ENCODE measurements at places on chromosomes 7 and 10.
A peak's percentile ranks its signal among the peaks of the same experiment; 100 is the strongest.

DNA sequence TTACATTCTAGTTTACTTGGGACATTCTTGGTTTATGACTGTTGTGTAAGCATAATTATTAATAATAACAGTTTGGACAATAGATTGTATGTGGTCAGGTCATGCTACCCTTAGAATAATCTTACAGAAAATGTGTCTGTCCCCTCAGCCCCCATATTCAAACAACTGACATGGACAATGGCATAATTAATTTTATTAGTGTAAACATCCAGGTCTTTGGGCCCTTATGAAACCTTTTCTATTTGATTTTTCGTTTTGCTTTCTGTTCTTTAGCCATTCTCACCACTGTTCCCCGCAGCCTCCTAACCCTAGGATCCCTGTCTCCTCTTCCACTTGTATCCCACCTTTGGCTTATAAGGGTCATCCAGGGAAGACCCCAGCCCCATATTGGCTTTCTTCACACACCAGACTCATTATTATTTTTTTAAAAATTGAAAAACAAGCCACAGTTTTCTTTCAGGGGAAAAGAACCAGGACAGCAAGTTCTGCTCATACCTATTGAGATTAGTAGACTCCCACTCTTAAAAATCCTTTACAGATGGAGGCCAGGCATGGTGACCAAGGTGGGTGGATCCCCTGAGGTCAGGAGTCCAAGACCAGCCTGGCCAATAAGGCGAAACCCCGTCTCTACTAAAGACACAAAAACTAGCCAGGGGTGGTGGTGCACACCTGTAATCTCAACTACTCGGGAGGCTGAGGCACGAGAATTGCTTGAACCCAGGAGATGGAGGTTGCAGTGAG lies 11.5 kb downstream of the VIM start:
- no peak for DNase-seq

GRCh38 chr10:12271210-12271540 lies 75.2 kb downstream of the CDC123 start:
- no peak for DNase-seq

DNA sequence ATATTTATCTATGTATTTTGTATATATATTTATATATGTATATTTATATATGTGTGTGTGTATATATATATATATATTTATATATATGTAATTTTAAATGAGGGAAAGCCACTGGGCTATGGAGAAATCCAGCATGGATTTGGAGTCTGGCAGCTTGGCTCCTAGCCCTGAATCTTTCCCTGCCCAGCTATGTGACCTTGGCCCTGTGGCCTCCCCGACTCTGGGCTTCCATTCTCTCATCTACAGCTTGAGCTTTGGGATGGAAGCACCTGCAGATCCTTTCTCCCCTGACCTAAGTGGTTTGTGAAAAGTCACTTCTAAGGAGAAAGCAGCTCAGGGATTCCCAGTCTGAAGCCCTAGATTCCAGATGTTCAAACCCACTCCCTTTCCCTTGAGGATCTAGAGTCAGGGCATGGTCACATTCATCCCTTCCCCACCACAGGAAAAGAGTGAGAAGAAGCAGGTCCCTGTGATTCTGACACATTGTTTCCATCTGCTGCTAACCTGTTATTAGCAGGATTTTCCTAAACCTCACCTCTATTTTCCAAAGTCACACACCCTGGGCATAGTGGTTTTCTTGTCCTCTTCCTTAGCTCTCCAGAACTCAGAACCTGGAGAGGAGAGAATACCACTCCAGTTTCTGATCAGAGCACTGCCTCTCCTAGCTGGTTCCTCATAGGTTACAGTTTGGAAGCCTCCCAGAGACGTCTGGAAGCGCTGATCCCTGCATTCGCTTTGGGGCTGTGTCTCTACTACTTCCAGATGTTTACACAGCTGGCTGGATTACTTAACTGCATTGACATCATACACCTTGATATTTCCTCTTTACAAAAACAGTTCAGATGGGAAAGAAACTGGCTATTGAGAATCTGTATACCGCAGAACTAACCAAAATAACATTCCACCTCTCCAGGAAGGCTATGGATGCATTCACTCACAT lies 327.5 kb upstream of the ZMIZ1 start:
- no peak for DNase-seq

GRCh38 chr10:59229441-59229840 lies 53.0 kb downstream of the PHYHIPL start:
- DNase-seq, result no peak

GRCh38 chr7:39016609-39017008 lies 38.9 kb downstream of the POU6F2 start:
- no peak for DNase-seq

DNA sequence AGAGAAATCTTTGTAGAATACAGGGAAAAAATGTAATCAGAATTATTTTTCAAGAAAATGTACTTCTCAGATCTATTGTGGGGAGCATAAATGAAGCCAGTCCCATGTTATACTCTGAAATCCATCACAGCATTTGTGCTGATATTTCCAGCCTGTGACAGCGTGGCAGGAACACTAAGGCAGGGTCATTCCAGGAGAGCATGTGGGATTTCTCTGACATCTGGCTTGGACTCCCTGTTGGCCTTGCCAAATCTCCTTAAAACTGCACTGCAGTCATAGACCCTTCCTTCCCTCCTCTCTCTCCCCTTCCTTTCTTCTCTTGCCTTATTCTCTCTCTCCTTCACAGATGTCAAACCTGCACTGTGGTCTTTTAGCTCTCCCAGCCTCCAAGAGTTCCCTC lies 6.5 kb upstream of the TSPAN13 start:
- DNase-seq, result no peak

- no peak for DNase-seq
These were observed 157.1 kb upstream of the RHEB start for GRCh38 chr7:151676759-151677158.

DNA sequence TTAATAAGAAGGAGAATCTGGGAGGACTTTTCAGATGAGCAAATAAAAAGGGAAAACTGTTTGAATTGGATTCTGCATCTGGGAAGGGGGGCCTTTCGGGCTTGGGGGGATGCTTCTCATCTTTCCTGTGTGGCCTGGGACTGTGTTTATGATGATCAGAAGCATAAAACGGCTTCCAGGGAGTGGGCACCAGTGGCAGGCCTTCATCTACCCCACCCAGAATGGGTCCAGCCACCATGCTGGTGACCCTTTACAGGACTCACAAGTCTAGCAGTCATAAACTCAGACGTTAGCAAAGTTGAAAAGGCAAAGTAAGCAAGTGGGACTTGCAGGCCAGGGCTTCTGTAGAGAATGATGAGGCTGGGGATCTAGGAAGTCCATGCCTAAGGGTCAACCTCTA lies 198.3 kb upstream of the ZMIZ1 start:
- no peak for DNase-seq

- DNase-seq, result peak; percentile 50
These were observed 115.0 kb downstream of the FAM107B start for GRCh38 chr10:14659626-14660196.

DNA sequence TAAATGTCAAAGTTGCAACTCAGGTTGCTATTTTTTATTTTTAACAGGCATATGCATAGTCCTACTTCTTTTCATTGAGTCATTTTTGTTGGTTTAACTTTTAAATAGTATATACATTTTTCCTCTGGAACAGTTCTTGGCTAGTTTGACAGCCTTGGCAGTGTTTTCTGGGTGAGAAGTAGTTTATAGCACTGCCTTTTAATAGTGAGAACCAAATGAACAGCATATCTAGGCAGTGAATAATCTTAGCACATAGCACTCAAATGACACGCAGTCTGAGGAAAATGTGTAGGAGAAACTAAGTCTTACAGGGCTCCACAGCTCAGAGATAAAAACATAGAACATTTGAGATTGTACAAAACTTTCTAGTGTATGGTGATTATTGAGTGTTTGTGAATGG lies 265.5 kb upstream of the POT1 start:
- DNase-seq, result no peak

- no peak for DNase-seq
These were observed 20.1 kb upstream of the SMNDC1 start for GRCh38 chr10:110324805-110325280.

DNA sequence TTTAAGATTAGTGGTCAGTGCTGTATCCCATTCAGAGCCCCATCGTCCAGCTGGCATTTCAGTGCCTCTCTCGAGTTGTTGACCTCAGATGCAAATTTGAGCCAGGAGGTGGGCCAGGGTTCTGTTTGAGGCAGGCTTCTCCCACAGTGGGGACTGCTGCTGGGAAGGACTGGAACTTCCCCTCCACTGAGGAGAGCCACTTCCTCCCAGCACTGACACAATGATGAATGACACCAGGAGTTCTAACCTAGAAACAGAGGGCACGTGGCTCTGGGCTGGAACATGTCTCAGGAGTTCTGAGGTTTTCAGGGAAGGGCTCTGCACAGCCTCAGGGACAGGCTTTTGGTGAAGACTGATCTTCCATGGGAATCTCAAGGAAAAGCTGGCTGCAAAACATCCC lies 18.3 kb upstream of the BTBD16 start:
- no peak for DNase-seq

DNA sequence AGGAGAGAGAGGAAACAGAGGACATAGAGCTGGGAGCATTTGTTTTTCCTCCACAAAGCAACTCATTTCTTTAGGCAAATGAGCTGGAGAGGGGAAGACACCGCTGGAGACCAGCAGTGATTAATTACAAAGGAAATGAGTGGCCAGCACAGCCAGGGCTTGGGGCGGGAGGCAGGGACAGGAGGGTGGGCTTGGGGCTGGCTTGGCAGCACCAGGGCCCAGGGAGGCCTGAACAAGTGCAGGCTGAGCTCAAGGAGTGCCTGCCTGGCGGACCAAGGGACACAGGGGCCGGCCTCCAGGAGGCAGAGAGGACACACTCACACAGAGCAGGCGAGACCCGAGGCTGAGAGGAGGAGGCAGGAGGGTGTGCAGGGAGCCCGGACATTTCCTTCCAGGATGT lies 149.0 kb upstream of the UNC5B start:
- no peak for DNase-seq

GRCh38 chr7:34622182-34622581 lies 35.8 kb upstream of the NPSR1 start:
- no peak for DNase-seq

- DNase-seq, result peak; percentile 48
These were observed 61.3 kb downstream of the PIP4K2A start for GRCh38 chr10:22652988-22653481.

DNA sequence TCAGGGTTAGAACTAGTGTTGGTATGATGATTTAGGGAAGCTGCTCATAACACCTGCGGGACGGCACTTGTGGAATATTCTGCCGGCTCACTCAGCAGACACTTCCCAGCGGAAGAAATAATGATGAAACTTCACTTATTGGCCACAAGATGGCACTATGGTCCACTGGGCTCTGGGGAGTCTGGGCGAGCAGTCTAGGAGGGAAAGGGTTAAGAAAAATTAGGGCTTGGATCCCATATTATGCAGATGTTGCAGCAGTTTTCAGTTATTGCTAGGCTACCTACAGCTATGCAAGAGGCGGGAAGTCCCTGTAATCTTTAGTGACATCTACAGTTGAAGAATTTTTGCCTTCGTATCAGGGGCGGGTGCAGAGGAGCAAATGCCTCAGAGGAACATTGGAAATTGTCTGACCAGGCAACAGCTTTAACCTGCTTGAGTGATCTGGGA lies 238.7 kb upstream of the PRSS58 start:
- no peak for DNase-seq

DNA sequence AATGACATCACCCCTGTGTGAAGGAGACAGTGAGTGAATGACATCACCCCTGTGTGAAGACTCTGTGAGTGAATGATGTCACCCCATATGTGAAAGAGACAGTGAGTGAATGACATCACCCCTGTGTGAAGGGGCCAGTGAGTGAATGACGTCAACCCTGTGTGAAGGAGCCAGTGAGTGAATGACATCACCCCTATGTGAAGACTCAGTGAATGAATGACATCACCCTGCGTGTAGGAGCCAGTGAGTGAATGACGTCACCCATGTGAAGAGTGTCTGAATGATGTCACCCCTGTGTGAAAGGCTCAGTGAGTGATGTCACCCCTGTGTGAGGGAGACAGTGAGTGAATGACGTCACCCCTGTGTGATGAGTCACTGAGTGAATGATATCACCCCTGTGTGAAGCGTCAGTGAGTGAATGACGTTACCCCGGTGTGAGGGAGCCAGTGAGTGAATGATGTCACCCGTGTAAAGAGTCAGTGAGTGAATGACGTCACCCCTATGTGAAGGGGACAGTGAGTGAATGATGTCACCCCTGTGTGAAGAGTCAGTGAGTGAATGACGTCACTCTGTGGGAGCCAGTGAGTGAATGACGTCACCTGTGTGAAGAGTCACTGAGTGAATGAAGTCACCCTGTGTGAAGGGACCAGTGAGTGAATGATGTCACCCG lies 478.1 kb downstream of the PTPRN2 start:
- no peak for DNase-seq

DNA sequence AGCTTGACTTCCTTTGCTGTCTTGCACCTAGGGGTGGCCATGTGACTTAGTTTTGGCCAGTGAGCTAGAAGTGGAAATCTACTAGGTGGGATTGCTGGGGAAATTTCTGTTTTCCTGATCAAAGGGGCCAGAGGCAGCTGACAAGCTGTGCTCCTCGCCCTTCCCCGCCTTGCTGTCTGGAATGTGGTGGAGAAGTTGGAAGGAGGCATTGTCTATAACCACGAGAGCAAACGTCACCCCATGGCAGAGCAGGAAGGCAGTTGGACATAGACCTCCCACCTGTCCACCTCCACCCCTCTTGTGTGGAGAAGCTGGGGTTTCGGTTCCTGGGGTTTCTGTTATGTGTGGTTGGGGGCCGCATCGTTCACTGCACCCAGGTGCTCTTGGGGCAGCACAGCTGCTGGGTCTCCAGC lies 7.3 kb downstream of the SFRP5 start:
- no peak for DNase-seq

- DNase-seq, result no peak
These were observed 197.2 kb downstream of the GALNT17 start for GRCh38 chr7:71329030-71329660.

DNA sequence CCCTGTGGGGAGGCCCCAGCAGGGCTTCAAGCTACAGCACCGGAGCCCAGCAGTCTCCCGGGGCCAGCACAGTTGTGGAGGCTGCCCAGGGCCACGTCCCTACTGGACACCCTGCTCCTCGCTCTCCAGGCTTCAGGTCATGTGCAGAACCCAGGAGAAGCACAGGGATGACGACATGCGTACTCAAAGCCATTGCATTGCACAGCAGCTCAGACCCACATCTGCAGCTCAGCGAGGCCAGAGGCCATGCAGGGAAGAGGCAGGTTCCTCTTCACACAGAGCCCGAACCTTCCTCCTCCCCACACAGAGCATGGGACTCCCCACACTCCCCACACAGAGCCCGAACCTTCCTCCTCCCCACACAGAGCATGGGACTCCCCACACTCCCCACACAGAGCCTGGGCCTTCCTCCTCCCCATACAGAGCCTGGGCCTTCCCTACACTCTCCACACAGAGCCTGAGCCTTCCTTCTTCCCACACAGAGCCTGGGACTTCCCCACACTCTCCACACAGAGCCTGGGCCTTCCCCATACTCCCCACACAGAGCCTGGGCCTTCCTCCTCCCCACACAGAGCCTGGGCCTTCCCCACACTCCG lies 12.3 kb downstream of the CFAP46 start:
- DNase-seq, result no peak

DNA sequence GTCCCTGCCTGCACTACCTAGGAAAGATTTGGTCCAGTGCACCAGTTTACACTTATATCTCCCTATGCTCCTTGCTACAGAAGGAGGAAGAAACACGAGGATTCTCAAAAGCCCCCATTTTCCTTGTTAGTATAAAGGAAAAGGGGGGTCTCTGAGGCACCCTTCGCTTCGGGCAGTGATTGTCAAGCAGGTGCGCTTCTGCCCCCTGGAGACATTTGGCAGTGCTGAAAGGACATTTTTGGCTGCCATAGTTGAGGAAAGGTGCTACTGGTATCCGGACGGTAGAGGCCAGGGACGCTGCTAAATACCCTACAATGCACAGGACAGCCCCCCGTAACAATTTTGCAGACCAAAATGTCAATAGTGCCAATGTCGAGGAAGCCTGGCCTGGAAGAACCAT lies 193.7 kb downstream of the GFRA1 start:
- no peak for DNase-seq

GRCh38 chr10:80633910-80634309 lies 96.2 kb downstream of the SH2D4B start:
- no peak for DNase-seq
